Activated naive CD8-positive, alpha-beta T cell treated with anti-CD3 and anti-CD28 coated beads, Interleukin-2, amount 50 U/mL, for 24 hours (primary cell): ENCODE measurements at places on chromosomes 12 and 14.

- H3K27ac ChIP-seq: no peak overlapping the region
- H3K27me3 ChIP-seq: no peaks in the 10 kb centered on the region
- no peak overlapping the region for H3K4me3 ChIP-seq
- H3K36me3 ChIP-seq: no peaks in the 10 kb centered on the region
These were observed 146.3 kb downstream of the LRIG3 start for GRCh38 chr12:58773986-58774385.

DNA sequence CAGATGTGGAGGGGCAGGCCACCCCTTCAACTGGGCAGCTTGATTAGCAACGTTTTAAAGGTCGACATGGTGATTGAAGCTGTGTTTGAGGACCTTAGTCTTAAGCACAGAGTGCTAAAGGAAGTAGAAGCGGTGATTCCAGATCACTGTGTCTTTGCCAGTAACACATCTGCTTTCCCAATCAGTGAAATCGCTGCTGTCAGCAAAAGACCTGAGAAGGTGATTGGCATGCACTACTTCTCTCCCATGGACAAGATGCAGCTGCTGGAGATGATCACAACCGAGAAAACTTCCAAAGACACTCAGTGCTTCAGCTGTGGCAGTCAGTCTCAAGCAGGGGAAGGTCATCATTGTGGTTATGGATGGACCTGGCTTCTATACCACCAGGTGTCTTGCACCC, 23.9 kb upstream of the AICDA start:
- H3K36me3 ChIP-seq: no peaks in the 10 kb centered on the region
- no peak overlapping the region for H3K4me3 ChIP-seq
- peaks cover 2% of the 10 kb centered on the region for H3K27me3 ChIP-seq
- no peaks in the 10 kb centered on the region for H3K4me1 ChIP-seq

DNA sequence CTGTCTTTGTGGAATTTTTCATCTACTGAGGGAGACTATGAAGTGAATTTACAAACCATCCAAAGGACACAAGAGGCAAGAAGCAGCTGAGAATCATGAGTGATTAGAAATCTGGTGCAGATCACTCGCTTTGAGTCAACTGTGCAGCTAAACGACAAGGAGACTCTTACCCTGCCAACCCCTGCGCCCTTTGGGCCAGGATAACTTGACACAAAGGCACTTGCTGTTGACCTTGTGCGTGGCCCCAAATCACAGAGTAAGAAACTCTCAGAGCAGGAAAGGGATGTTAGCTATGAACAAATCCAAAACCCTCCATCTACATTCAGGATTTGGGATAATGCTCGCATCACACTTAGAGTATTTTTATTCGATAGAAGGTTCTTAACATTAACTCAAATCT, 11.5 kb upstream of the PARP11 start:
- H3K27me3 ChIP-seq: no peaks in the 10 kb centered on the region
- no peak overlapping the region for H3K4me3 ChIP-seq
- no peak for DNase-seq
- H3K27ac ChIP-seq: no peak overlapping the region
- H3K4me1 ChIP-seq: peaks cover 15% of the 10 kb centered on the region

DNA sequence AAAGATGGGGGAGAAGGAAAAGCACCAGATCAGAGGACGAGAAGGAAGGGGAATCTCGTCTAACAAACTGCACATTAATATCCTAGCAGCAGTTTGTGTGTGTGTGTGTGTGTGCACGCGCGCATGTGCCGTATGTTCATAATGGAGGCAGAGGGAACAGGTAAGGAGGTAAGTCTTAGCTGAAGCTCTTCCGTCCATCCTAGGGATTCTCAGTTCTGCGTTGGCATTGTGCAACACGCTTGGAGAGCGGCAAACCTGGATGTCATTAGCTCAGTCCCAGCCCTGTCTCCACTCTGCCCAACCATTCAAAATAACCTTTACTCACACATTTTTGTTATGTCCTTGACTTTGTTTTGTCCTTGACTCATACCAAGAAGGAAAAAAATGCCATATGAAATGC, 1.6 kb upstream of the C1R start:
- DNase-seq: no peak
- H3K27me3 ChIP-seq: no peaks in the 10 kb centered on the region

- H3K27me3 ChIP-seq: no peaks in the 10 kb centered on the region
- DNase-seq: no peak
- H3K4me1 ChIP-seq: peaks cover 3% of the 10 kb centered on the region
- H3K36me3 ChIP-seq: no peaks in the 10 kb centered on the region
These were observed 5.2 kb upstream of the SLC8B1 start for GRCh38 chr12:113340061-113340460.

GRCh38 chr12:78725033-78725432, 139.5 kb upstream of the SYT1 start:
- DNase-seq: no peak
- no peaks in the 10 kb centered on the region for H3K27me3 ChIP-seq
- H3K4me3 ChIP-seq: no peak overlapping the region
- no peak overlapping the region for H3K27ac ChIP-seq
- no peaks in the 10 kb centered on the region for H3K4me1 ChIP-seq

GRCh38 chr14:97010491-97011160, 213.4 kb downstream of the VRK1 start:
- DNase-seq: no peak
- no peak overlapping the region for H3K27ac ChIP-seq

DNA sequence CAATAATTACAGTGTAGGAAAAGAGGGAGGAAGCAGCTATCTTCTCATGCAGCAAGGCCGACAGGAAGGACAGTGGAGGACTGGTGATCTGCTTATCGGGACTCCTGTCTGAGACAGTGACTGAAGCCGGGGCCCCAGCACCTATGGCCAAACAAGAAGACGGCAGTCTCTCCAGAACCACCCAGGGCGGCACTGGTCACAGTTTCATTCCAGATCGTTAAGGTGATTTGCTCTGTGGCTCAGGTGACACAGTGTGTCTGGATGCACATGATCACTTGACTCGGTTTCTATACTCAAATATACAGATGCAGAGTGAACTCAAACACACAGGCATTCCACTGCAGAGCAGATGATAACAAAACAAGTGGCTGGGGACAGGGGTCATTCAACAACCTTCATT, 52.1 kb upstream of the CORO1C start:
- no peak for DNase-seq
- H3K36me3 ChIP-seq: peaks cover 8% of the 10 kb centered on the region
- no peak overlapping the region for H3K27ac ChIP-seq
- no peaks in the 10 kb centered on the region for H3K27me3 ChIP-seq

- peaks cover 22% of the 10 kb centered on the region for H3K36me3 ChIP-seq
- H3K27me3 ChIP-seq: no peaks in the 10 kb centered on the region
- no peak for DNase-seq
- H3K27ac ChIP-seq: peak overlapping the region; percentile 68
- H3K4me1 ChIP-seq: peaks cover 70% of the 10 kb centered on the region
These were observed 3.3 kb downstream of the LTB4R start for GRCh38 chr14:24314377-24315193.
